ENCODE measurements at places on chromosomes 1 and 21.
A peak's percentile ranks its signal among the peaks of the same experiment; 100 is the strongest.

GRCh38 chr1:33886496-33886895 lies 22.6 kb downstream of the HMGB4 start:
- DNase-seq, result no peak

DNA sequence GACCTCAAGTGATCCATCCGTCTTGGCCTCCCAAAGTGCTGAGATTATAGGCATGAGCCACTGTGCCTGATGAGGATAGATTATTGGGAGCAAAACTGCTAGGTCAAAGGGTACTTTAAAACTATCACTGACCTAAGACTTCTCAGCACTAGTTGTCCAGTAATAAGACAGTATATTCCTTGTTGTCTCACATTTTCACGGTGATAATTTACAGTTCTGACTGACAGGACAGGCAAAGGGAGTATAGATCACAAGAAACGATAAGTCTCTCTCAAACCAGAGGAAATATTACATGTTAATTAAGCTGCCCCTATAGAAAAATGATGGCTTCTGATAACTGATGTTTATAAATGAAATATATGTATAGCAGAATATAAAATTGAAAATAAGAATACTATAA lies 3.7 kb downstream of the MRPS14 start:
- DNase-seq, result no peak

GRCh38 chr1:219266524-219266923 lies 92.8 kb downstream of the LYPLAL1 start:
- DNase-seq, result no peak

DNA sequence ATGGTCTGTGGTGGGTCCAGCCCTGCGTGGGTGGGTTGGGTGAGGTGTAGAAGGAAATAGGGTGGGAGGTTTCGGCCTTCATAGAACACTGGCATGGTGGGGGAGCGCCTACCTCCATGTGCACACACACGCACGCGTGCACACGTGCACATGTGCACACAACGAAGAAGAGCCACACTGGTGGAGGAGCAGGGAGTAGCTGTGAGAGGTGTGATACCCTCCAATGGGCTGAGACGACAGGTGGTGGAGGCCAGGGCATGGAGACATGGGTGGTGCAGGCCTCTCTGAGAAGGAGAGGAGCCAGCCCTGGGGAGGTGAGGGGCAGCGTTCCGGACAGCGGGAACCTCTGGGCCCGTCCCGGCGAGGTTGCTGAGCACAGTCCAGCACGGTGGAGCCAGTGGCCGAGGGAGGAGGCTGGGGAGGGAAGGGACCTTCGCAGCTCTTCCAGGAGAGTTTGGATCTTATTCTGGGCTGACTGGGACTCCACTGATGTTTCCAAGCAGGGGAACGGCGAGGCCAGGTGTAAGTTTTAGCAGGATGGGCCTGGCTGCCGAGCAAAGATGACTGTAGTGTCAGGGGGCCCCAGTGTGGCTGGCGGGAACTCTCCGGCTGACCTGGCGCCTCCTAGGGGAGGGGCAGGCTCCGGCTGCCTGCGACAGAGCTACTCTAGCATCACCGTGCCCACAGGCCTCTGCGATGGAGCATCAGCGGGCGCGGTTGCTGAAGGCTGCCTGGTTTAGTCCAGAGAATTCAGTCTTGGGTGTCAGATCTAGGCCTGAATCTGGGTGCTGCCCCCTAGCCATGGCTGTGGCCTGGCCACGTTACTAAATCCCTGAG lies 107.2 kb downstream of the ARHGEF10L start:
- no peak for DNase-seq

GRCh38 chr1:78143673-78144072 lies 97.9 kb downstream of the GIPC2 start:
- DNase-seq, result no peak

GRCh38 chr1:156608981-156609380 lies 7.7 kb upstream of the GPATCH4 start:
- DNase-seq, result peak; percentile 52

DNA sequence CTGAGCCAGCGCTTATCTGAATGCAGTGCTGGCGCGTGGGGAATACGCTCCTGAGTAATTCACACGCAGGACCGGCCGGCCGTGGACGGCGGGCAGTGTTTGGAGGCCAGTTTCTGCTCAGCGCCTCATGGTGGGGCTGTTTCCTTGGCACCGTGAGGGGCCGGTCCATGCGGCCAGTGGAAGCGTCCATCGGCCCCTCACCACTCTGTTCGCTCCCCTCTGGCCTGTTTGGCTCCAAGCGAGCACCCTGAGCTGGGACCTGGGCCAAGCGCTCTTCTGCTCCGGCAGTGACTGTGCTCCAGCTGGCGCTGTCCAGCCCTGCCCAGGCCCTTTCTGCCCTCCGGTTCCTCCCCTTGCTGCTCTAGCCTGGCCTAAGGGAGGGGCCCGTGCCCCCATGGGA lies 16.3 kb upstream of the PLCH2 start:
- DNase-seq, result no peak

- no peak for DNase-seq
These were observed 123.0 kb upstream of the L1TD1 start for GRCh38 chr1:62071695-62072094.

DNA sequence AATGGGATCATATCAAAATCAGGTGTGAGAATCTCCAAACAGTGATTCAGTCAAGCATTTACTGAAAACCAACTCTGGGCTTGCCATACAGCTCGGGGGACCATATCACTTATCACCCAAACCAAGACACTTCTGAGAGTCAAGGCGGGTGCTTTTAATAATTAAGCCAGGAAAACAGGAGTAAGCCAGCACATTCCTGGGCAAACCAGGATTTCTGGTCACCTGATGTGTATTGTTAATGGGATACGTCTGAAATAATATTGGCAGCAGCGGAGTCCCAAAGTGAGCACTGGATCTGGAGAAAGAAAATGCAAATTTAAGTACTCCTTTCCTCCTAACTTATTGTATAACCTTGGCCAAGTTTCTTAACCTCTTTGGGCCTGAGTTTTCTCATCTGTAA lies 17.6 kb downstream of the OSCP1 start:
- no peak for DNase-seq

- no peak for DNase-seq
These were observed 17.3 kb upstream of the RBM15 start for GRCh38 chr1:110321846-110322245.

- DNase-seq, result no peak
These were observed 20.5 kb downstream of the HSPG2 start for GRCh38 chr1:21916447-21917238.

DNA sequence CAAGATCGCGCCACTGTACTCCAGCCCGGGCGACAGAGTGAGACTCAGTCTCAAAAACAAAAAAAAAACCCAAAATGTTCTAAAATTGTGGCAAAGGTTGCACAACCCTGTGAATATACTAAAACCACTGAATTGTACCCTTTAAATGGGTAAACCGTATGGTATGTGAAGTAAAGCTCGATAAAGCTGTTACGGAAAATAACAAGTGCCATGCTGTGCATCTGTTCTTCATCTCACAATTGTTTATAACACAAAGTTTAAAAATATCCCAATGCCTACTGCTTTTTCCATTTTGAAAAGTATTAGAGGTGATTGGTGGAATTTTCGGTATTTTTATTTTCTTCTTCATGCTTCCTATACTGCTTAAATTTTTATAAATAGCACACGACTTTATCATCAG lies 111.5 kb downstream of the ENAH start:
- no peak for DNase-seq

- no peak for DNase-seq
These were observed 91.3 kb downstream of the DENND1B start for GRCh38 chr1:197683895-197684553.

DNA sequence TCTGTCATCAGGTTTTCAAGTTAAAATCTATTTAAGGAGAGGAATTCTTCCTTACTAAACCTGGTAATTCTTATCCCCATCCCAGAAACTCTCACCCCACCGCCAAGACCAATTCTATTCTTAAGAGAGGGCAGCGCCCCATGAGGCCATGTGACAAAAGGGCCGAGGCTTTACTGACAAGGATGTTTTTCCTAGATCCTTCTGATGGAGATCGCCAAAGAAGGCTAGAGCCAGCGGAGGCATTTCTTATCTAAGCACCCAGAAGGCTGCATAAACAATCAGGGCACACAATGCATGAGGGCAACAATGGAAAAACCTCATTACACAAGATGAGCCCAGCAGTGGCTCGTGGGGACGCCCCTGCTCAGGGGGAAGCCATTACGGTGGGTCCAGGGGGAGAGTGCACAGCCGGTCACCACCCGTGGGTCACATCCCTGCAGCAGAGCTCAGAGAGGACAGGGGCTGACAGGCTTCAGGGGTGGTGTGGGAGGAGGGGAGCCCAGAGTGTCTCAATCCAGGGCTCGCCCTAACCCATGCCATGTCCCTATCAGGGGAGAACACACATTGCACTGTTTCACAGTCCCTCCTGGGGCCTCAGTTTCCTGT lies 88.7 kb downstream of the ITPKB start:
- DNase-seq, result no peak

GRCh38 chr1:109267743-109268300 lies 15.1 kb downstream of the PSRC1 start:
- DNase-seq, result no peak

DNA sequence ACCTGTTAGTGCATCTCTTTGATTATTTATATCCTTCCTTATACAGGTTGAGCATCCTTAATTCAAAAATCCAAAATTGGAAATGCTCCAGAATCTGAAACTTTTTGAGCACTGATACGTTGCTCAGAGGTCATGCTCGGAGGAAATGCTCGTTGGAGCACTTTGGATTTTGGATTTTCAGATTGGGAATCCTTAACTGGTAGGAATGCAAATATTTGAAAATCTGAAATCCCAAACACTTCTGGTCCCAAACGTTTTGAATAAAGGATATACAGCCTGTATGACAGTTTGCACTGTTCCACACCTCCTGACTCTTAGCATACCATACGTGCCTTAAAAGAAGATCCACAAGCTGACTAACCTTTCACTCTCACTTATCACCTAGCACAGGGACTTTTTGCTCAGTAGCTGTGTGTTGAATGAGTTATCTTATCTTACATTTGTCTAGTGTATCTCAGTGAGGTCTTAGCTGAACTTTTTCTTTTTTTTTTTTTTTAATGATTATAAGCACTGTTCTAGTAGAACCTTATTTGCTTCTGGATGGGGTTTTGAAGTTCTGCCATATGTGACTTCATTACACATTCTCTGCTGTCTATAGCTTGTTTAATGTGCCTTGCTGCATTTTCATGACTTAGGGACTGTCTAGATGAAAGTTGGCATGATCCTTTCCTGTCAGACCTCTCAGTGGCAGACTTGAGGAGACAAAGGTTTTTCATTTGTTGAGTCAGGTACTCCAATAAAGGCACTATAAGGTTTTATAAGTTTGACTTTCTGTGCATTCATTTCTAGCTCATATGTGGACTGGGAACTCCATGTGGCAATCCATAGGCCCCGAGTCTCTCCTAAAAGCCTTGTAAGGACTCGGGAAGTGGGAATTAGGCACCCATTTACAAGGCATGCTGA lies 21.6 kb downstream of the PTGFRN start:
- DNase-seq, result no peak

DNA sequence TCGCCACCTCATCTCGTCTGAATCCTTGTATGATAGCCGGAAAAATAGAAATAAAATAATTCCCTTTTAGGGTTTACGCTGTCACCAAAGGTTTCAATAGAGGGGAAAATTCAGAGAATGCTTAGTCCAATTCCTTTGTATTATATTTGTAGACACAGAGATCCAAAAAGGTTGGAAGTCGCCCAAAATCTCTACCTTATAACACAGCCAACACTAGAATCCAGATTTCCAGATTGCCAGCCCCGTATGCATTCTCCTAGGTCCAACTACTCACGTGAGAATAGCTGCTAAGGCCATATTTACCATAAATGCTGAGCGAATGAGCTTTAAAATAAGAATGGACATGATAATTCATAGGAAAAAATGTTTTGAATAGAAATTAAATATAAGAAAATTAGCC lies 124.5 kb downstream of the KCNK1 start:
- no peak for DNase-seq

DNA sequence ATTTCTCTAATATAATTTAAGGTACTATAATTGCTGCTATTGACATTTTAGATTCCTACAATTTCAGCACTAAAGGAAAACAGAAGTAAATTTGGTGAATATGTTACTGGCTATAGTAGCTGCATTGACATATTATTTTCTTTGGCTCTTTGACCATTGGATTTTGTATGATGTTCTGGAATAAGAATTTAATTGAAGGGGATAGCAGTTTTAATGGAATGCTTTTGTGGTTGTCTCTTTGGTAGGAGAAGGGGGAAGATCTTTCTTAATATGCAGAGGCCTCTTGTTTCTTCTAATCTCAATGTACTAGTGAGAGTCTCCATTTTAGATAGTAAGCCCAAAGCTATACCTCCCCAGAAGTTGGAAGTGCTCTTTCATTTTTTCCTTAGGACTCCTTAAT lies 6.9 kb downstream of the DTL start:
- no peak for DNase-seq

GRCh38 chr1:89762779-89763648 lies 57.8 kb upstream of the LRRC8D start:
- peak; percentile 84 for DNase-seq

GRCh38 chr1:225410036-225410435 lies 17.8 kb downstream of the LBR start:
- DNase-seq, result no peak

- DNase-seq, result no peak
These were observed 98.0 kb upstream of the RALGPS2 start for GRCh38 chr1:178627037-178627436.

- no peak for DNase-seq
These were observed 225.8 kb upstream of the PROX1 start for GRCh38 chr1:213761845-213762407.

DNA sequence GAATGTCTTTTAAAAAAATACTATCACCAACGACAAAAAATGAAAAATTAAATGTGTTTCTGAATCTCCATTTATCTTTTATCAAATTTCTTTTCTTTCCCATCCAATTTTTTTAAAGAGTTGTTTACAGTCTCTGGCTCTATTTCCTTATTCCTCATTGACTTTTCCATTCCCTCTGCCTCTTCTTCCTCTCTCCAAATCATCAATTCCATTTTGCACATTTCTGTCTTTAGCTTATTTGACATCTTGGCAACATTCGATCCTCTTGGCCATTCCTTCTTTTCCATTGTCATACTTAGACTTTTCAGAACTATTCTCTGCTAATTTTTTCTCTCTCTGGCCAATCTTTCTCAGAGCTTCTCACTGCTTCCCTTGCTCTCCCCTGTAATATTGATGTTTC lies 497.6 kb downstream of the PLPP3 start:
- DNase-seq, result no peak

DNA sequence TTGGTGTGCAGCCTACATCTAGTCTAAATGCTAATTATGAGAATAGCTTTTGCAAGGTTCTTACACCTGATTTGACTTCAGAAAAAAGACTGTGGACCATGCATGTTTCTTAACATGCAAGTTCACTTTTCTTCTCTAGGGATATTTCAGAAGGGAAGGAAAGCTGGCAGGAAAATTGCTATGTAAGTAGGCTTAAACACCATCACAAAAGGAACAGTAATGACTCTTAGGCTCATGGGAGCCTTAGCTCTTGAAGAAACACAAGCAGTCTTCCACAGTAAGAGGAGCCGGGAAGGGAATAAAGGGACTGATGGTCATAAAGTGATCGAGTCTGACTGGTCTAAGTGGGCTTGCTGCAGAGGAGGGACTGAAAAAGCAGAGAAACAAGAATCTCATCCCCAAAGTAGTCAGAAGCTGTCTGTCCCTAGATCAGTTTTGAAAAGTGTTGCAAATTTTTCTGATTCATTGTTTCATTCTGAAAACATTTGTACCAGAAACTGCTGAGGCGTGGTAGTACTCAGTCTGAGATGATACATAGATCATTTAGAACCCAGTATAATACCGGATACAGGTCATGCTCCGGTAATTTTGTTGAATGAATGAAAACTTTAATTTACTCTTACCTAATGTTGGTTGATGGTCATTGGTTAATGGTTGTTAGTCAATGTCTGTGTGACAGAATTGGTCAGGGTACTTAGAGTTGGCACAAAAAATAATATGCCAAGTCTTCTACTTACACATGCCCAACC lies 40.9 kb downstream of the SMYD2 start:
- DNase-seq, result no peak

All from effector memory CD8-positive, alpha-beta T cell (primary cell).